ENCODE measurements at places on chromosomes 3 and 15.
A peak's percentile ranks its signal among the peaks of the same experiment; 100 is the strongest.

DNA sequence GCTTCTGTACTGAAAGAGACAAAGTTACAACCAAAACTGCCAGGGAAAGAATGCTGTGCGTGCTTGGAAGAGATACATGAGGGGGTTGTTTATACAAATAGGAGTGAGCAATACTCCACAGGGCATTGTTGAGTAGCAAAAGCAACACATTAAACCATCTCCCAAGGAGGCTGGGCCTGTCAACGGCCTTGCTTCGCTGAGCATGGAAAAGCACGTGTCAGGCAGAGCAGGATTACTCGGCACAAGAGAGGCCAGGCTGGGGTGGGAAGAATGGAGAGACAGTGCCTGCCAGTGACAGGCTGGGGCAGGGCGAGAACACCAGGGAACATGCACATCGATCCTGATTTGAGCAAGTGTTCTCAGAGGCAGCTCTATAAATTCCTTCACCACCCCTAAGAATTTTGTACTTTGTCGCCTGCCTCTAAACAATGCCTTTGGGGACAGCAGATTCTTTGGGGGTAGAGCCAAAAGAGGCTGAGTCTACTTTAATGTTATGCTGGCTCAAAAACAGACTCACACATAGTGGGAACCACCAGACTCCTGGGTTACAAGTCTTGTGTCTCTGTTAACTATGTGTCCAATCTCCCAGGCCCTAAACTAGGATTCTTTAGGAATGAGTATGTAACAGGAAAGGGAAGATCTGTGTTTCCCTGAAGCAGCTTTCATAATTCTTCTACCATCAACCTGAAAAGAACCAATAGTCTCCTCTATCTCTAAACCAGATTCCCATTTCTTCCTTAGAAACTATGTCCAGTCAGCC is 67.2 kb downstream of the LIPC start:
- DNase-seq, result peak; percentile 53

GRCh38 chr3:104873331-104873730 is 493.4 kb upstream of the ALCAM start:
- DNase-seq, result no peak

GRCh38 chr3:165749241-165749640 is 88.0 kb downstream of the BCHE start:
- no peak for DNase-seq

DNA sequence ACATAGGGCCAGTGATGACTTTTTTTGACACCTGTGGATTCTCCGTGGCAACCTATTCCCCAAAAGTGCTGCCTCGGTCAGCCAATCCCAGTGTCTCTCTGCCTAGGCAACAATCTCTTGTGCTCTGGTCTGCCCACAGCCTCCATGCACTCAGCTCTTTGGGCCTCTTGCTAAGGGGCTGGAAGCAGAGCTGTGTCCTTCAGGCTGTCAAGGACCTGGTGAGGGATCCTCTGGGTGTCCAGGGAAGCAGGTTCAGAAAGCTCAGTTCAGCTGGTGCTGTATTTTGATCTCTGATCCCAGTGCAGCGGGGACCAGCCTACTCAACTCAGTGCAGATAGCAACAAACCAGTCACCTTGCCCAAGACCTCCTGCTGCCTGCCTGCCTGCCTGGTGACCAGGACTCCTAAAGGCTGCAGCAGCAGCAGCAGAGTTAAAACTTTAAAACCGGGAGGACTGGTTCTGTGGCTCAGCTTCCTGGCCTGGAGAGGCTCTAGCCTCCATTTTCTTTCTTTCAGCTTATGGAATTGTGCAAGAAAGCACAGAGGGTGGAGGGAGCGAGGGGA is 6.2 kb downstream of the PAK6 start:
- DNase-seq, result no peak

DNA sequence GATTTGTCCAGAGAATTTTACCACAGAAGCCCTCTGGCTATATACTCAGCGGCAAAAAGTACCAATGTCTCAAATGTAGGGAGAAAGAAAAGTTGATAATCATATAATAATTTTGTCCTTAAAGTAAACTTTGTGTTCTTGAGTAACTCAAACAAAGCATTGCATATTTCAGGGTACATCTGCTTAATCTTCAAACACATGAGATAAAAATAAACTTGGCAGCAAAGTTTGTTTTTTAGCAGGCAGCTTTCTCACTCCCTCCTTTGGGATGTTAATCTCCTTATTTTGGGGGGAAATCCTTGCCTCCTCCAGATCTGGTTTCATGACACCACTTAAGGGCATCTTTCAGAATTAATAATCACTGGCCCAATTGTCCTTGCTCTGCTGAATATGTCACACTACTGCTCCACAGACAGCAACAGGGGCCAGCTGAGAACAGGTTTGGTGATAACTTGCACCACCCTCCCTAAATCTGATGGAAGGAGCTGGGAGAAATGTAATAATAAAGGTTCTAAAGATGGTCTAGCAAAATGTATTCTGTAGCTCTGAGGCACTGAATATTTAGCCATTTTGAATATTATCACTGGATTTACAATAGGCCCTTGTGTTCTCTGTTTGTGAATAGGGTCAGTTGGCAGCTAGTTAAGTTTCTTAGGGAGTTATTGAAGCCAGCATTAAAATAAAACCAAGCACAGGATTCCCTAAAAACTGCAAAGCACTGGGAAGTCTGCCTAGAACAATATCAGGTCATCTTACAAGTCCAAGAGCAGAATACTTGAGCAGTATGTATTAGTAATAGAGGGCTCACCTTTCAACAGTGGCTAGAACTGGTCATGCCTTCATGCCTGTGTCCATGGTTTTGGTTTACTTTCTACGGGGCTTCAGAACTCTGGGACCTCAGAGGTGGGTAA is 79.2 kb downstream of the EFL1 start:
- peak; percentile 66 for DNase-seq

- no peak for DNase-seq
Measured at GRCh38 chr3:139226731-139227130, 117.1 kb upstream of the MRPS22 start.

- no peak for DNase-seq
Measured at GRCh38 chr3:159149633-159150032, 347.8 kb downstream of the MFSD1 start.

DNA sequence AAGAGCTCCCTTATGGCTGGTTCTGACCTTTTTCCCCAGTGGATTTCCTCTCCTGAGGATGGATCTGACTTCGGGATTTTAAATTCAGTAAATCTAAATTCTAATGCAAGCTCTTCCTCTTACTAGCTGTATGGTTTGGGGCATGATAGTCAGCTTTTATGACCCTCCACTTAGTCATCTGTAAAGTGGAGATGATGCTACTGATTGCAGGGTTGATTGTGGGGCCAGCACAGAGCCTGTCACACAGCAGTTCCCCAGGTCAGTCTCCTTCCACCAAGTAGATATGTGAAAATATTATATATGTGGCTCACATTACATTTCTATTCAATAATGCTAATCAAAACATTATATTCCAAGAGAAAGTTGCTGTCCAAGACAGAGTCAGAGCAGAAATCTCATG is 141.3 kb upstream of the UBE2E1 start:
- no peak for DNase-seq

GRCh38 chr3:30140356-30141075 is 465.9 kb upstream of the TGFBR2 start:
- DNase-seq, result no peak

GRCh38 chr3:124639406-124640237 is 90.6 kb upstream of the UMPS start:
- DNase-seq, result no peak

- DNase-seq, result no peak
Measured at GRCh38 chr15:49620199-49620598, 419 bp downstream of the FAM227B start.

DNA sequence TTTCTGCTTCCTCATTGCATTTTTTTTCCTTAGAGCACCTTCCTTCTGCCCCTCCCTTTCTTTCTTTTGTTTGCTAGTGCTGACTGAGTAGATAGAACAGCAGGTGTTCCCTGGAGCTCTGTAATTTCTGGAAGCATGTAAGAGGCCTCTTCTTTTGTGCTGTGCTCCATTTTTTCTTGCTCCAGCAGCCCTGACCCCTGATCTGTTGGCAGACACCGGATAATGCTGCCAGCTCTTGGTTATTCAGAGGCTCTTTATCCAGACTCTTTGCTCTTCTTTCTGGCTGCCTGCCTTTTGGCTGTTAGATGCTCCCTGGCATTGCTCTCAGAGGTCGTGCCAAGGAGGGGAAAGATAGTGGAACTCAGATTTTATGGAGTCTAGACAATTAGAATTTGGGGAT is 104.4 kb upstream of the RBMS3 start:
- no peak for DNase-seq

GRCh38 chr3:63060412-63060811 is 185.2 kb upstream of the CADPS start:
- DNase-seq, result no peak

- no peak for DNase-seq
Measured at GRCh38 chr3:45994419-45995235, 997 bp downstream of the FYCO1 start.

- DNase-seq, result no peak
Measured at GRCh38 chr3:186722457-186722856, 5.3 kb downstream of the KNG1 start.

DNA sequence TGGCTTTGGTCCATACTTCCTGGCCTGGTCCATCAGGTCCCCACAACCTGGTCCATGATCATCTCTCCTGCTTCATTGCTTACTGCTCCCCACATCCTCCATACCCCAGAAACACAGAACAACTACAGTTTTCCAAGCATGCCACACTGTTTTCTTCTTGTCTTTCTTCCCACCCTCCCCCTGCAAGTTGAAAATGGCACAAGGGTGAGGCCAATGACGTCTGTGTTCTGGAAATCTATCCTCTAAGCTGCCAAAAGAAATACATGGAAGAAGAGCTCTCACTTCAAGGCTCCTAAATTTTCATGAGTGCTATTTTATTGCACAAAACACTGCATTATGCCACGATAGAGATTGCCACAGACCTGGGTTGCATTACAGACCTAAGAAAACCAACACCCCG is 404.4 kb downstream of the VPS13C start:
- DNase-seq, result no peak

DNA sequence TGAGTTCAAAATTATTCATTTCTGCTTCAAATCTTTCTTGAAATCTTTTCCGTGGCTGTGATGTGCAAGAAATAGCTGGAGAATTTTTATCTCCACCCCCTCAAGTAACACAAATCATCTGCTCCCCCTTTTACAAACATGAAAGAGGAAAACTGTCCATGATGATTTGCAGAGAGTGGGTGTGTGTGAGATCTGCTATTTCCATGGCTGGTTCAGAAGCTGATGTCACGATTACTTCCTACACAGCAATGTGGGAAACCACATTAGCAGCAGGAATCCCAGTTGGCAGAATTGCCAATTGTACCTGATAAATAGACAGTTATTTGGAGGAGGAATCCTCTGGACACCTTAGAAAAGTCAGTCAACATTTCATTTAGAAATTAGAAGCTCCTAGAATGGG is 75.2 kb upstream of the GRM7 start:
- DNase-seq, result no peak

DNA sequence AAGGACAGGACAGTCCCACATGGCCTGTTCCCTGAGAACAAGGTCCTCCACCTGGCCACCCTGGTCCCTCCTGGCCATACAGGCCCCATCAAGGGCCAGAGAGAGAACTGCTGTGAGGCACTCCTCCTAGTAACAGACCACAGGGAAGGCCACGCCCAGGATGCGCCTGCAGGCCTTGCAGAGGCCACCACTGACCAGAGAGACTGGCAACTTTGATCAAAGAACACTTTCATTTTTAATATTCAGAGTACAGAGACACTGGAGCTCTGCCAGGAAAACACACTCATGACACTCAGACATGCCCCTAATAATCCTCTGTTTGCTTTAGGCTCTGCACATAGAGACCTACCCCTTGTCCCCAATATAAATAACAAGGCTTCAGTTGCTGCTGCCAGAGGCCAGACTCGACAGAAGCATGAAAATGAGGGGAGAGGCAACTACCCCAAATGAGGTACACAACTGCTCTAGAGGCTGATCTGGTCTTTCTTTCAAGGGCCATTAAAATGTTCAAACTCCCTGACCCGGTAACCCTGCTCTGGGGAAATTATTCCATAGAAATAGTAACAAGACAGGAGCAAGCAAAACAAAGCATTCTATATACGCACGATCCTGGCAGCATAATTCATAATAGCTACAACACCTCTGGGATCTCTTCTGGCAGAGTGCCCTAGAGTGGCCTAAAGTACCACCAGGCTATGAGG is 44.8 kb downstream of the CCDC12 start:
- DNase-seq, result no peak

DNA sequence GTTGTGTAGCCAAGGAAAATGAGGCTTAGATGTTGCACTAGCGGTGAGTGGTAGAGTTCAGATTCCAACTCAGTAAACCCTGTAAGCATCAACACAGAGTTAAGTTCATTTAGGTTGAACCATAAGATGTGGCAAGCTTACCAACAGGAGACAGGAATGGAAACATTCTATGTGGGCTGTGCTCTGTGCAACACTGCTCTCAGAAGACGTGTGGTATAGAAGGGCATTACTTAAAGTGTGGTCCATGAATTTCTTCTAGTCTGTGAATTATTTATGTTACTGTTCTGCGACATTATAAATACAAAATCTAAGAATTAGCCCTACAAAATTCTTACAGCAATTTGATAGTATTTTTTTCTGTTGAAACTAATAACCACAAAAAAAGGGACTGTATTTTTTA is 213.3 kb downstream of the GRM7 start:
- no peak for DNase-seq

DNA sequence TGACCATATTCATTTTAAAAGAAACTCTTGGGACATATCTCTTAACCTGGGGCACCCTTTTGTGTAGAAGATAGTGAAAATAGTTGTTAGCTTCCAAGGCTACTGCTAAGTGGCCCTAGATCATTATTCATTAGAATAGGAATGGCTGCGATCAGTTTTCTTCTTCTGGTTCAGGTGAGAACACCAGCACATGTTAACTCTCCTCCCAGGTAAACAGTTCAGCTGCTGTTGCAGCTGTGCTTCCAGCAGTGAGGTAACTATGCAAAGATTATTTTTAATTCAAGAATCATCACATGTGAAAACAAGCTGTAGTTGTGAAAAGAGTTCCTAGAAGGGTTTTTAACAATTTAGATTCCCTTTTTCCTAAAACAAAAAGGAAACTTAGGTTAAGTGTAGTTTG is 43.3 kb downstream of the ZPLD1 start:
- no peak for DNase-seq

DNA sequence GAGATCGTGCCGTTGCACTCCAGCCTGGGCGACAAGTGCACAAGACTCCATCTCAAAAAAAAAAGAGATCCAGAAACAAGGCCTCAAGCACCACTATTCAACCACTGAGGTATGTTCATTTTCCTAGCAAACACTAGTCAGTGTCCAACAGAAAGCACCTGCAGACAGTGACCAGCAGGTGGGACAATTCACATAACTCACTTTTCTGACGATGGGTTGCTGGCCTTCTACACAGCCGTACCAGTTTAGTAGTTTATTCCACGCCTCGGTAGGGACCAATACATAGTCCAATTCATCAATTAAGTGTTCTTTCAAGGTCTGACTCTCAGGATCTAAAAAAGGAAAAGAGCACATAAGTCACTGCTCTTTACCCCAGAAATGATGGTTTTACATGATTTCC is 12.4 kb downstream of the USP4 start:
- DNase-seq, result no peak

DNA sequence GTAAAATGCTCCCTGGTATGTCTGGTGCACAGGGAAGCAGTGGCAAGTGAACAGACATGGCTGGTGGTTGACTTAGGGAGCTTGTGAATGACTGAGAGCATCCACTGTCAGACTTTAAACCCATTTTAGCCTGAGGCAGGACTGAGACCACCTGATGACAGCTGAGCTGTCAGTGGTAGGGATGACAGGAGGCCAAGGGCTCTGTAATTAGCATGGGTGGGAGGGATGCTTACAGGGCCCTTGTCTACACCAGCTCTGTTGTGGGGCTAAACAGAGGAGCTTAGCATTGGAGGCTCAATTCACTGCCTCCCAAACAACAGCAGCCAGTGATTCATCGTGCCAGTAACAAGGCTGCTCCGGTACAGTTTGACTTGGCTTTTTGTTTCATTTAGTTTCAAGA is 169.4 kb downstream of the CHST2 start:
- DNase-seq, result no peak

All from brain pericyte (primary cell).